ENCODE measurements at places on chromosomes 6 and 20. TPM values are rescaled to one million over a fixed set of nuclear protein-coding genes. Genes with fewer than 3 reads are reported as not detected.

DNA sequence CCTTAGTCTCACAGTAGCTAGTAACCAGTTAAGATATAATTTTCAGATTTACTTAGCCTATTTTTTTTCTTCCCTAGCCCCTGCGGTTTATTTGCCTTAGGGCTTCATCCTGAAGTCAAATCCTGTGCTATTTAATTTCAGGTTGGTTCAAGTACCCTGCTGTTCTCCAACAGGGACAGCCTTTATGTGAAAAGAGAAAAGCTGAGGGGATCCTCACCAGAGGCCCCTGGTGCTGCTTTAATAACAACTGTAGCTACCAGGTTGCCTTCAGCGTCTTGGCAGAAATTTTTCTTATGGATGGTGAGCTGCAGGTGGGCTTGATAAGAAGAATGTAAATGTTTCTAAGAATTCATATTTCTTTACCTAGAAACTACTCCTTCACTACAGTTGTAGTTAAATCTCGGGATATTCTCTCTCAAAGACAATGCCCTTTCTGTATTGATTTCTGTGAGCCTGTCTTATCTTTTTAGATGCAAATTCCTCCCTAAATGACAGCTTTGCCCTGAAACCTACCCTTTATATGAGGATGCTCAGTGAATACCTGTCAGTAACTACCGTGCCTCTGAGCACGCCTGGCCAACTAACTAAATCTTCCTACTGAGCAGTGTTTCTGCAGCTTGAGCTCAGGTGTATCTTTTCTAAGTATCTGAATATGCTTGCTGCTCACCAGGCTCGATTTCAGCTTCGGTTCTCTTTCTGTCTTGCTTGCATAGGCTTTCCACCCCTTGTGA, 320.5 kb downstream of the MMUT start:
- no peaks in the 10 kb centered on the region for H3K27me3 ChIP-seq
- H3K4me1 ChIP-seq: no peaks in the 10 kb centered on the region
- no peak overlapping the region for H3K4me3 ChIP-seq
- no peak for DNase-seq
- H3K36me3 ChIP-seq: no peaks in the 10 kb centered on the region

- no peaks in the 10 kb centered on the region for H3K27me3 ChIP-seq
- DNase-seq: no peak
- no peaks in the 10 kb centered on the region for H3K4me1 ChIP-seq
These were observed 534.2 kb downstream of the HACE1 start for GRCh38 chr6:104325341-104326172.

- no peak for DNase-seq
- no peaks in the 10 kb centered on the region for H3K27me3 ChIP-seq
- peaks cover 91% of the 10 kb centered on the region for H3K4me1 ChIP-seq
- peak overlapping the region; percentile 78 for H3K27ac ChIP-seq
- H3K4me3 ChIP-seq: no peak overlapping the region
These were observed 37.7 kb downstream of the HECA start for GRCh38 chr6:139172567-139172966.

DNA sequence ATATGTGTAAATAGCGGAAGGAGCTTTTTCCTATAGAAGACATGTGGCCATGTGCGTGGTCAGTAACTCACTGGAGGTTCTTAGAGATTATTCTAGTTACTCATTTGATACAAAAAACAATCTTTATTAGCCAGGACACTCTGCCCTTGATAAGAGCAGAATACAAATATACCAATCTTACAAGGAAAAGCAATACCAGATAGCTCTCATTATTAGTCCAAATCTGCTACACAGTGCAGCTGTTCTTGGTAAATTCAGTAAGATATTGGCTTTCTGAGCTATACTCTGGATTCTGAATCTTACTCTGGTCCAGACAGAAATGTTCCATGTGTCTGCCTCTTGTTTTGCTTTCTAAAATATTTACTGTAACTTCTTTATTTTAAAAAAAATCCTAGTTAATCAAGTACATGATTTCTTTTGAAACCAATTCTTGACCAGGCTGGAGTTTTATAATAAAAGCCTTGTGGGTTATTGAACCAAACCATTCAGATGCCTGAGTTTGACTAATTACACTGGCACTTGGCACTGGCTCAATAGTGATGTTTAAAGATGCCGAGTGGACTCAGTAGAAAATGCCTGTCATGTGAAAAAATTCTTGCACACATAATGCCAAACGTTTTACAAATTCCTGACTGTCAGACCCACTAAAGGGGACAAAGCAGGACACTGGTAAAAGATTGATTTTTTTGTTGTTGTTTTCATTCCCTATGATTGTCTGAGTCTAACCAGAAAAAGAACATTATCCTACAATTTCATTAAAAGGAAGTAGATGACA, 242.8 kb upstream of the TCF21 start:
- no peaks in the 10 kb centered on the region for H3K36me3 ChIP-seq
- H3K27me3 ChIP-seq: no peaks in the 10 kb centered on the region
- no peak overlapping the region for H3K27ac ChIP-seq
- H3K4me1 ChIP-seq: no peaks in the 10 kb centered on the region

DNA sequence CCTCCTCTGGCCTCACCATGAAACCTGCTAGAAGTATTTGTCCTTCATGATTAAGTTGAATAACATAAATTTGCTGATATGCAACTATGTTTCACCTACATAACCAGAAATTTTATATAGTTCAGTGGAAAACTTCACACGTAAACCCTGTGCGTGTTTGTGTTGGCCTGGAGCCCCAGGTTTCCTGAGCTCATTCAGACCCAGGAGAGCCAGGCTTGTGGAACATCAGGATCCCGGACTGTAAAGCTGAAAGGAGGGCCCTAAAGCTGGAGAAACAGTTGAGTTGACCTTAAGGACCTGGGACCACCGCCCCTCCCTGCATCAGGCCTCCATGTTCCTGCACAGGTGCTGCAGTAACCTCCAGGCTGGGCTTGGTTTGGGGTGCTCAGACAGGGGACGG, 3.1 kb upstream of the SPATS1 start:
- no peak for DNase-seq
- no peaks in the 10 kb centered on the region for H3K36me3 ChIP-seq
- no peak overlapping the region for H3K4me3 ChIP-seq
- H3K27ac ChIP-seq: no peak overlapping the region
- H3K4me1 ChIP-seq: peaks cover 3% of the 10 kb centered on the region

- peaks cover 3% of the 10 kb centered on the region for H3K36me3 ChIP-seq
- peaks cover 5% of the 10 kb centered on the region for H3K4me1 ChIP-seq
- no peak overlapping the region for H3K4me3 ChIP-seq
- no peaks in the 10 kb centered on the region for H3K27me3 ChIP-seq
- DNase-seq: no peak
These were observed 13.6 kb downstream of the SESN1 start for GRCh38 chr6:109081026-109081425.

DNA sequence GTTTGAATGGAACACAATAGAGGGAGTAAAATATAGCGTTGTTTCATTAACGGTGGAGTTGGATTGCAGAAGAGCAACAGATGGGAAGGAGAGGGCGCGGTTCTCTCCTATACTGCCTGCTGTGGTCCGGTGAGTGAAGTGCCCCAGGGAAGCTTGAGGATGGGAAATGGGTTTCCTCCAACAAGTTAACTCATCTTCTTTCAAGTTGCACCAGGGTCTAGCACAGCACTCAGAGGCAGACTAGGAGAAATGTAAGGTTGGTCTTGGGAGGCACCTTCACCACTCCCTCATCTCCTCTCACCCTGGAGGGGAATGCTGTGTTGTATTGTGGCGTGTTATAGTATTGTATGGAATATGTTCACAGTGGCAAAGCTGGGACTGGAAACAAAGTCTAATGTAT, 96.9 kb upstream of the SLC24A3 start:
- no peak overlapping the region for H3K27ac ChIP-seq
- no peaks in the 10 kb centered on the region for H3K36me3 ChIP-seq
- no peak for DNase-seq
- no peaks in the 10 kb centered on the region for H3K27me3 ChIP-seq
- no peak overlapping the region for H3K4me3 ChIP-seq
- no peaks in the 10 kb centered on the region for H3K4me1 ChIP-seq

GRCh38 chr6:40163924-40164323, 229.7 kb upstream of the MOCS1 start:
- no peak overlapping the region for H3K27ac ChIP-seq
- DNase-seq: no peak
- no peaks in the 10 kb centered on the region for H3K4me1 ChIP-seq
- H3K36me3 ChIP-seq: no peaks in the 10 kb centered on the region

GRCh38 chr6:1758076-1758679, 148.5 kb downstream of the FOXC1 start:
- no peak overlapping the region for H3K4me3 ChIP-seq
- no peaks in the 10 kb centered on the region for H3K4me1 ChIP-seq
- no peak for DNase-seq
- H3K36me3 ChIP-seq: peaks cover 11% of the 10 kb centered on the region
- no peak overlapping the region for H3K27ac ChIP-seq

DNA sequence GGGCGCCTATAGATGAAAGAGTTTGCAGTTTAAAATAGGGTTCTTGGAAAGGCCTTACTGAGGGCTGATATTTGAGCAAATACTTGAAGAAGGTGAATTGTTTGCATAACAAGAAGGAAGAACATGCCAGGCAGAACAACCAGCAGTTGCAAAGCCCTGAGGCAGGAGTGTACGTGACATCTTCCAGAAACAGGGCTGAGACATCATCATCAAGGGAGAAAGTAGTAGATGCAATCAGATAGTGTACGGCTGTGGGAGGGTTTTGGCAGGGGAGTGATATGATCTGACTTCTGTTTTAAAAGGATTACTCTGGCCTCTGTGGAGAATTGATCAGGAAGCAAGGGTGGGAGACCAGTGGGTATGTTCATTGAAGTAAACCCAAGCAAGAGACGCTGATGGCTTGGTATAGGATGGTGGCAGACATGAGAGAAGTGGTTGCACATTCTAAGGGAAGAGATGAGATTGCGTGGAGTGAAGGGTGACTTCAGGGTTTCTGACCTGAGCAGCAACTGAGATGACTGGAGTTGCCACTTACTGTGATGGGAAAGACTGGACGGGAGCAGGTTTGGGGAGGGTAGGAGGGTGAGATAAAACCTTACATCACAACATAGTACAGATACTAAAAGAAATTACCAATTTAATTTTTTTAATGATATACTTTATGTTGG, 28.8 kb downstream of the RIOK1 start:
- no peak overlapping the region for H3K4me3 ChIP-seq
- no peaks in the 10 kb centered on the region for H3K4me1 ChIP-seq

DNA sequence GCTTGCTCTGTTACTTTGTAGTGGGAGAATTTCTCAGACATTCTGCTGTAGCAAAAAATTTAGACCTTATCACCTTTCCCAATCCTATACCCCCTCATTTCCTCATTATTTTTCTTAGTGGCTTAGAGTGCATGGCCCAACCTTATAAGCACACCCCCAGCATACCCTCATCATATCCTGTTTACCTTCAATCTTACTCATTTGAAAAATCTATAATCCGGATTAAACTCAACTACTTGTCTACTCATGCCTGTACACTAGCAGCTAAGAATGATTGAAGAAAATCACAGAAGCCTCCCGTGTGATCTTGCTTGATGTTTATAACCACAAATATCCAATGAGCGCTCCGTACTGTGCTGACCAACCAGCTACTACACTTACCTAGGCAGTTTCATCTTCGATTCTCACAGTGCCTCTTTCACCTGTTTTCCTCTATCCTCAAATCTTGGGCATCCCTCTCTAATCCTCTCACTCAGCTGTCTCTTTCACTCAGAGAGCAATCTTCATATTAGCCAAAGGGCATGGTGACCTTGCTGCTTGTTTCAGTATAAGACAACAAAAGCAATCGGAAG, 36.6 kb downstream of the AIG1 start:
- H3K27ac ChIP-seq: no peak overlapping the region
- no peaks in the 10 kb centered on the region for H3K27me3 ChIP-seq
- peak; percentile 15 for DNase-seq
- no peak overlapping the region for H3K4me3 ChIP-seq
- H3K36me3 ChIP-seq: peaks cover 2% of the 10 kb centered on the region
- H3K4me1 ChIP-seq: peaks cover 6% of the 10 kb centered on the region

- H3K4me3 ChIP-seq: no peak overlapping the region
- peak; percentile 70 for DNase-seq
- peak overlapping the region; percentile 67 for H3K27ac ChIP-seq
- H3K4me1 ChIP-seq: peaks cover 13% of the 10 kb centered on the region
- H3K36me3 ChIP-seq: peaks cover 2% of the 10 kb centered on the region
These were observed 36.3 kb upstream of the VEGFA start for GRCh38 chr6:43733471-43734293.

DNA sequence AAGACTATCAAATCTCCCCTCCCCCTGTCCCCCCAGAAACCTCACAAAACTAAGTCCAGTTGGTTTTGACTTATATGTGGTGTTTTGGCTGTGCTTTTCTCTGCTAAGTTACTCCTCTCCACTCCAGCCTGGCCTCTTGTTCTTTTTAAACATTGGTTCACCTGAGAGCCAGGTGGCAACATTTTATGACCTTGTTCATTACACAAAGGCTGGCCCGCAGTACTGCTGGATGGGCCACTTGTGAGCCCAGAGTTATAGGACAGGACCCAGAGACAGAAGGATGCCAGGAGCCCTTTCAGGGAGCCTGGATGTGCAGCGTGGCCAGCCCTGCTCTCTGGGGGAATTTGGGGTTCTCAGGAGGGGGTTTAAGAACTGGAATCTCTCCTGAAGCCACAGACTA, 90.0 kb downstream of the RAMACL start:
- DNase-seq: no peak
- H3K4me3 ChIP-seq: no peak overlapping the region
- H3K27ac ChIP-seq: no peak overlapping the region
- peaks cover 4% of the 10 kb centered on the region for H3K36me3 ChIP-seq
- peaks cover 28% of the 10 kb centered on the region for H3K4me1 ChIP-seq

GRCh38 chr20:50197463-50198179, 7.0 kb downstream of the CEBPB start:
- H3K4me3 ChIP-seq: no peak overlapping the region
- DNase-seq: no peak
- H3K27ac ChIP-seq: no peak overlapping the region
- no peaks in the 10 kb centered on the region for H3K27me3 ChIP-seq
- peaks cover 22% of the 10 kb centered on the region for H3K4me1 ChIP-seq

GRCh38 chr6:56595490-56596122, 47.1 kb downstream of the DST start:
- no peak overlapping the region for H3K4me3 ChIP-seq
- DNase-seq: peak; percentile 64
- H3K36me3 ChIP-seq: peaks cover 2% of the 10 kb centered on the region
- no peak overlapping the region for H3K27ac ChIP-seq

DNA sequence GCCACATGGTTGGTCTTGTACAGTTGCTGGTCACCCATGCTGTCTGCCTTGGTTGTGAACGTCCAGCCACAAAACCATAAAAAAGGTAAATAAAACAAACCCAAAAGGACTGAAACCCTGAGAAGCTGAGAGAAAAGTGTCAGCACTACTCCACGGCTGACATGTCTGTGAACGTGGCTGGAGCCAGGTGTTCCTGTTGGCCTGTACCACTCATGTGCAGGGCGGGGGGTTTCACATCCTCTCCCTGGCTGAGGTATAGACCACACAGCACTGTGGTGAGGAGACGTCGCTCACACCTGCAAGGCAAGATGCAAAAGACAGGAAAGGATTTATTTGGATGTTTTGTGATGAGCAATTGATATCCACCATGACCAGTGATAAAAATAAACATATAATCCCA, 51.9 kb upstream of the MRPS10 start:
- peaks cover 10% of the 10 kb centered on the region for H3K36me3 ChIP-seq
- H3K27ac ChIP-seq: no peak overlapping the region
- H3K4me3 ChIP-seq: no peak overlapping the region
- H3K27me3 ChIP-seq: no peaks in the 10 kb centered on the region
- H3K4me1 ChIP-seq: peaks cover 5% of the 10 kb centered on the region
- DNase-seq: peak; percentile 28

Gene KCNQ5
- 5.2 TPM for total RNA-seq

Gene TPBG
- total RNA-seq: 0.55 TPM

Gene BMP7
- total RNA-seq: not detected

Gene LHFPL5
- not detected for total RNA-seq

Gene GLP1R
- total RNA-seq: not detected

Gene TRIM31
- total RNA-seq: not detected

Gene NHLRC1
- total RNA-seq: 0.10 TPM

Gene OPRL1
- 0.71 TPM for total RNA-seq

Gene SUN5
- total RNA-seq: not detected

Gene HM13
- 110 TPM for total RNA-seq

Gene LRFN2
- total RNA-seq: not detected

Gene EPB41L1
- 0.88 TPM for total RNA-seq

Gene CST4
- not detected for total RNA-seq

Gene SLC12A5
- not detected for total RNA-seq

All from activated CD4-positive, alpha-beta memory T cell treated with anti-CD3 and anti-CD28 coated beads for 36 hours (primary cell).